ENCODE measurements at places on chromosomes 3 and 15.

- DNase-seq: no peak
Measured at GRCh38 chr3:158935846-158936245, 134.0 kb downstream of the MFSD1 start.

GRCh38 chr3:136658946-136659682, 93.1 kb downstream of the STAG1 start:
- no peak for DNase-seq

DNA sequence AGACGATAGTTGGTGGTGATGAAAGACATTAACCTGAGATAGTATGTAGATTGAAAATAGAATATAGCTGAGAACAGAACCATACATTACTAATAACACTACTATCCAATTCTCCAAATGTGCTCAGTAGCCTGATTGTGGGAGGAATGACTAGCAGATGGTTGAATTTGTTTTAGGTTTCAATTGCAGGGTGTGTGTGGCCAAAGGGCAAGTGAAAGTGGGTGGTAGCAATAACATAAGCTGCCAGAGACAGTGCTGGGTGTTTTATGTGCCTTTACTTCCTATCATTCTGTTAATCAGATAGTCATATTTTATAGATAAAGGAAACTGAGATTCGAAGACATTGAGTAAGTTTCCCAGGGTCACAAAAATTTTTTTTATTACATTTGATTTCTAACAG, 249.5 kb upstream of the ARL6 start:
- no peak for DNase-seq

DNA sequence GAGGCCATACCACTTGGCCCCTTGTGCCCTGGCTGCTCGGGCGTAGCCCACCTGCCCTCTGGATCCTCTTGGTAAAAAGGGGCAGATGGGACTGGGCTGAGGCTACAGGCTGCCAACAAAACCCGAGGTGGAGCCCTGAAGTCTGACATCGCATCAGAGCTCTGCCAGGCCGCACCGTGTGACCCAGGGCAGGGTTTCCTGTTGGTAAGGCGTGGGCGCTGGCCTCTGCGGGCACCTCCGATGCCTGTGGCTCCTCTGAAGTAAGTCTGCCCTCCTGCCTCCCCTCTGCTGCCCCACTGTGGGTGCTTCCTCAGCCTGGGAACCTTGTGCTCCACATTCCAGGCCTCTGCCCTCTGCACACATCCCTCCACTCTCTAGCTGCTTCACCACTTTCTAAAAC, 8.9 kb downstream of the CHDH start:
- no peak for DNase-seq

- DNase-seq: no peak
Measured at GRCh38 chr3:16476636-16477035, 36.9 kb downstream of the RFTN1 start.

GRCh38 chr3:31043184-31043819, 148.8 kb upstream of the GADL1 start:
- DNase-seq: no peak

Data from gastrocnemius medialis (tissue), 4 donors.